ENCODE measurements at places on chromosomes 5 and 9. TPM values are rescaled to one million over a fixed set of nuclear protein-coding genes. Genes with fewer than 3 reads are reported as not detected.

Gene IL3
- total RNA-seq: not detected

Gene STK32A
- total RNA-seq: 0.07 TPM

Gene SPINK7
- total RNA-seq: not detected

- no peak for DNase-seq
Observed at GRCh38 chr9:18726546-18726945, 252.6 kb downstream of the ADAMTSL1 start.

DNA sequence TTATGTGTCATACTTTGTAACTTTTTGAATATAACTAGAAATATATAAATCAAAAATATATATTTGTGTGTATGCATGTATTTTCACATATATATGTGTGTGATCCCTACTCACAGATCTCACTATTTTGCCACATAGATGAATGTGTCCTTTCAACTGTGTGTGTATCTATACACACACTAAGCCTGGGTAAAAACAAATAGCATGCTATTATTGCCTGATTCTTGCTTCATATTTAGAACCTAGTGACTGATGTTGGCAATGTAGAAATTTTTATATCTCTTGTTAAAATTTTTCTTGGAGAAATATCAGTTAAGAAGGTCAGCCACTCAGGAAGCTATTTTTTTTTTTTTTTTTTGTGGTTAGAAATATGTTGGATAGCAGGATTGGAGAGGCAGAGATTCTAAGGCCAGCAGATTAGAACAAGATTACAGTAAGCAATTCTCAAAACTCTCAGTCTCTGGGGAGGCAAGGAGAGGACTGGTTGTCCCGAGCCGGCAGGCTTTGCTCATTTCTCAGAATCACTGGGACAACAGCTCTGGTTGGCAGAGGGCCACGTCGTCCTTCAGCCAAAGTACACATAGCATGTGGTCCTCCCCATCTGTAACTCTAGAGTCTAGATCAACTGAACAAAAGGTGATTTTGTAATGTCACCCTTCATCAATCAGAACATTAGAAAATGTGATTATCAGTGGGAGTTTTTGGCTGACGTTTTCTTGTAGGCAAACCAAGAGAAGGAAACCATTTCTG, 19.7 kb downstream of the C6 start:
- DNase-seq: peak; percentile 65

- DNase-seq: no peak
Observed at GRCh38 chr5:170425731-170426130, 36.6 kb upstream of the KCNMB1 start.

- no peak for DNase-seq
Observed at GRCh38 chr9:71213633-71214032, 92.2 kb upstream of the TRPM3 start.
